ENCODE measurements at places on chromosomes 2 and 18. TPM values are rescaled to one million over a fixed set of nuclear protein-coding genes. Genes with fewer than 3 reads are reported as not detected.

Gene NGEF
- total RNA-seq: 0.11 TPM

Gene AMMECR1L
- total RNA-seq: 13.4 TPM

Gene ALPI
- not detected for total RNA-seq

DNA sequence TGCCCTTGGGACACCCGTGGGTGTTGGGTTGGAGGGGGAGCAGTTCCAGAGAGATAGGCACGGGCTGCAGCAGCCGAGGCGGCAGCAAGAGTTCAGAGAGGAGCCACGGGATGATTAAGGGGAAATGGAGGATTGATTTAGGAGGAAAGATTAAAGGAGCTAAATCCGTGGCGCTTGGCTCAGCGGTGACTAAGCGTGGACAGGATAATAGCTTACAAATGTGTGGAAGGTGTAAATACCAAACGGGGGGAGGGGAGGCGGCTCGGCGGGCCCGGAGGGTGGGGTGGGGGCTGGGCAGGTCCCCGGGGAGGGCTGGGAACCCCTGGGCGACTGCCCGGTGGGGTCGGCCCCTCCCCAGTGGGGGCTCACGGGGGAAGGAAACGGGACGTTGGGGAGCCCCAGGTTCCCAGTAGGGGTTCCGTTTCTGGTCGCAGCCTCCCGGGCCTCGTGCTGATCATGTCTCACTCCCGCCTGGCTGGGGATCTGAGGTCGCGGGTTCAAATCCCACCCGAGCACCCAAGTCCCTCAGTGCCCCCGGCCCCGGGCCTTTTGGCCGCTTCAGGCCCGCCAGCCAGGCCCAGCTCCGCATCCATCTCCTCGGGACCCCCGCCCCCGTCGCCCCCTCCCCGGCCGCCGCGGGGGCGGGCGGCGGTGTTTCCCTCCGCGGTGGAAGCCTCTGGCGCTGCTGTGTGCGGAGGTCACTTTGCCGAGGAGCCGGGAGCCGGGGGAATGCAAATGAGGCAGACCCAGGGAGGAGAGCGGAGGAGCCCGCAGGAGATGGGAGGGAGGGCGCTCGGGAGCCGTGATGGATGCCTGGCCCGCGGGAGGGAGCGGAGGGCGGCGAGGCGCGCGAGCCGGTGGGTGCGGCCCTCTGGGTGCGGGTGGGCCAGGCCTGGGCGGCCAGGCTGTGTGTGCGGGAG is 8.1 kb downstream of the ASIC4 start:
- DNase-seq: peak; percentile 64

DNA sequence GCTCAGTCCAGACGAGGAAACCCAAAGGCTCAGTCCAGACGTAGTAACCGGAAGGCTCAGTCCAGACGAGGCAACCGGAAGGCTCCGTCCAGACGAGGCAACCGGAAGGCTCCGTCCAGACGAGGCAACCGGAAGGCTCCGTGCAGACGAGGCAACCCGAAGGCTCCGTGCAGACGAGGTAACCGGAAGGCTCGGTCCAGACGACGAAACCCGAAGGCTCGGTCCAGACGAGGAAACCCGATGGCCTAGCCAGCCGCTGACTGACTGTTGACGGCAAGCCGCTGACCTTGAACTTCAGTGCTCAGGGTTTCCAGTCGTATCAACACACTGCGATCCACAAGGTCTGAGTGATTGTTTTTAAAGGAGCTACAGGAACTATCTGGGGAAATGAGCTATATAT is 150.7 kb upstream of the TPO start:
- no peak for DNase-seq

GRCh38 chr2:222912117-222912516 is 51.3 kb downstream of the ACSL3 start:
- DNase-seq: no peak
